A549 treated with GW870086 at 1 μM for 4 hours (cell line): ENCODE measurements at places on chromosomes 16 and 17. TPM values are rescaled to one million over a fixed set of nuclear protein-coding genes. Genes with fewer than 3 reads are reported as not detected.

The CD19 gene
- not detected in 5 replicates for total RNA-seq

The NATD1 gene
- 2.5 to 3.8 TPM (median 3.5 TPM) in 5 replicates for total RNA-seq

The PNMT gene
- 0.20 to 0.23 TPM in 2 of 5 replicates, not detected in the others for total RNA-seq

The KRT16 gene
- 0.64 to 1.8 TPM (median 1.3 TPM) in 5 replicates for total RNA-seq

The EFTUD2 gene
- 143 to 164 TPM (median 147 TPM) in 5 replicates for total RNA-seq

The TBC1D3G gene
- not detected in 5 replicates for total RNA-seq

The GRAPL gene
- total RNA-seq, result 0.15 to 0.31 TPM in 2 of 5 replicates, not detected in the others

The CLDN6 gene
- 0.24 to 0.57 TPM (median 0.48 TPM) in 5 replicates for total RNA-seq

The SRCIN1 gene
- total RNA-seq, result 1.4 to 3.1 TPM (median 2.6 TPM) in 5 replicates

The TMEM114 gene
- total RNA-seq, result not detected in 5 replicates
